ENCODE measurements at places on chromosomes 12 and 14.

- DNase-seq, result no peak
Measured at GRCh38 chr14:55512421-55512820, 67.6 kb upstream of the KTN1 start.

DNA sequence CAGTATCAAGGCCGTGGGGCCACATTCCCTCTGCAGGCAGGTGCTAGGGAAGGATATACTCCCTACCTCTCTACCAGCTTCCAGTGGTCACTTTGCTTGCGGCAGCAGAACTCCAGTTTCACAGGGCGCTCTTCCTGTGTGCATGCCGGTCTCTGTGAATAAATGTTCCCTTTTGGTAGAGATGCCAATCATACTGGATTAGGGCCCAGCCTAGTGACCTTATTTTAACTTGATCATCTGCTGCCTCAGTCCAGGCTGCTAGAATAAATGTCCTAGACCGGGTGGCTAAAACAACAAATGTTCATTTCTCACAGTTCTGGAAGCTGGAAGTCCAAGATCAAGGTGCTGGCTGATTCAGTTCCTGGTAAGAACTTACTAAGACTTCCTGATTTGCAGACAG is 198.8 kb upstream of the TMEM132C start:
- DNase-seq, result no peak

DNA sequence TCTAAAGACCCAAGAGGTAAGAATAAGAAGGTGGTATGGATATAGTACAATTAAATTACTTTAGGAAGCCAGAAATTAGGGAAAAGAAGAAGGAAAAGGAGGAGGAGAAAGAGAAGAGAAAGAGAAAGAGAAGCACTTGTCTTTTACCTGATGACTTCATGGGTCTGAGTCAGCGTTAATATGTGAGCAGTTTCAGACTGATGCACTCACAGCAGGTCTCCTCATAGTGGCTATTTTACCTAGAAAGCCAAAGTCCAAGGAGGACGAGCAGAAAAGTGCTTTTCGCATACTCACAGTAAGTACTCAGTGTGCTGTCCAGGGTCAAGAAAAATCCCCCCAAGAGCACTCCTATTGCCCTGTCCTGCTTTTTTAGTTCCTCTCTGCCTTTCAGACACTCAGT is 222.1 kb downstream of the C12orf42 start:
- DNase-seq, result no peak

GRCh38 chr12:69873429-69873828 is 48.4 kb downstream of the MYRFL start:
- no peak for DNase-seq

- DNase-seq, result no peak
Measured at GRCh38 chr14:106347890-106348755, 821.7 kb downstream of the TMEM121 start.

DNA sequence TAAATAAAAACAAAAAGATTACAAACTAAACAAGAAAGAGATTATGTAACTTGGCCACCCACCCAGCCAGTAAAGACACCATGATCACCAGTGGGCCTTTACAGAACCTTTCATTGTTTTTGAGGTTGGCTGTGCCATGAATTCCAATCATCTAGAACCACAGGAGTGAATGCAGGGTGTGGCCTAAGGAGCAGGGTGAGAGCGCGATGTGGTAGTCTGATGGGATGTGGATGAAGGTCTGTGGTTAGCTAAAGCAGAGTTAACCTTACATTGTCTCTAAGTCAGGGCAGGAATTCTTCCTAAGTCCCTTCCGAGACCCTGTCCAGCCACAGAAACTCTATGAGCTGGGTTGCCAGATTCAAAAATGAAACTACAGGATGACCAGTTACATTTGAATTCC is 54.0 kb upstream of the CDKN3 start:
- DNase-seq, result no peak

GRCh38 chr12:66916189-66916588 is 237.3 kb upstream of the GRIP1 start:
- DNase-seq, result no peak
